ENCODE measurements at places on chromosomes 13 and 19. TPM values are rescaled to one million over a fixed set of nuclear protein-coding genes. Genes with fewer than 3 reads are reported as not detected.

The GSX1 gene
- total RNA-seq: not detected

The CDC34 gene
- total RNA-seq: 112 TPM

The S1PR4 gene
- not detected for total RNA-seq

The PVR gene
- total RNA-seq: 30.5 TPM

The ZNF667 gene
- total RNA-seq: not detected

The IL12RB1 gene
- not detected for total RNA-seq

GRCh38 chr13:26449063-26449848, 108.2 kb upstream of the WASF3 start:
- DNase-seq: no peak

- no peak for DNase-seq
Measured at GRCh38 chr19:35120492-35120891, 4.9 kb downstream of the FXYD3 start.

DNA sequence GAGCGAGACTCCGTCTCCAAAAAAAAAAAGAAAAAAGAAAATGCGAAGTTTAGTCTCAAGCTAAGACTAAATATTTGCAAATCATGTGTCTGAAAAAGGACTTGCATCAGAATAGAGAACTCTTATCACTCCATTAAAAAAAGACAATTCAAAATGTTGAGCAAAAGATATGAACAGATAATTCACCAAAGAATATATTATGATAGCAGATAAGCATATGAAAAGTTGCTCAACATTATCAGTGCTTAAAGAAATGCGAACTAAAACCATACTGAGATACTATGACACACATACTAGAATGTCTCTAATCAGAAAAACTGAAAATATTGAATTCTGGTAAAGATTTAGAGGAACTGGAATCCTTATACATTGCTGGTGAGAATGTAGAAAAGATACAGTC, 38.7 kb upstream of the SACS start:
- no peak for DNase-seq

DNA sequence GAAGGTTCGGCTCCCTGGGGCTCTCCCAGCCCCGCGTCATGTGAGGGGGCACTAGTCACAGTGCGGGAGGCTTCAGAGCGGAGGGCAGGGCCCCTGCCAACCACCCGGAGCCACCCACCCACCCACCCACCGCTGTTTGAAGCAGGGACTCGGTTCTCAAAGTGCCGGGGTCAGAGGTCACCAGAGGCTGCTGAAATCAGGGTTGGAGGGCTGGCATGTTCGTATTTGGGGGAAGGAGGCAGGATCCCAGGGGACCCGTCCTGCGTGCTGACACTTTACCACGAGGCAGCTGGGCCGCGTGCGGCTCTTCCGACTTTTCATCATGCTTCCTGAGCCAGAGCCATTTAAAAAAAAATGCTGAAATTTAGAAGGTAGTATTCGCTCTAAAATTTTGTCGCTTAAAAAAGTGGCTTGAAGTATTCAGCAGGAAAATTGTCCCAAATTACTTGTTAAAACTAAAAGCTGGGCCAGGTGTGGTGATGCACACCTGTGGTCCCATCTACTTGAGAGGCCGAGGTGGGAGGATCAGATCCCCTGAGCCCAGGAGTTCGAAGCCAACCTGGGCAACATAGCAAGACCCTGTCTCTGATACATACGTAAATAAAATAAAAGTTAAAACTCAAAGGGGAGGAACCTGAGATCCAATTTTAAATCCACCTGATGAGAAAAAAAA, 21.2 kb downstream of the ATP11A start:
- DNase-seq: no peak

- DNase-seq: no peak
Measured at GRCh38 chr13:71149498-71150363, 717.3 kb downstream of the DACH1 start.

DNA sequence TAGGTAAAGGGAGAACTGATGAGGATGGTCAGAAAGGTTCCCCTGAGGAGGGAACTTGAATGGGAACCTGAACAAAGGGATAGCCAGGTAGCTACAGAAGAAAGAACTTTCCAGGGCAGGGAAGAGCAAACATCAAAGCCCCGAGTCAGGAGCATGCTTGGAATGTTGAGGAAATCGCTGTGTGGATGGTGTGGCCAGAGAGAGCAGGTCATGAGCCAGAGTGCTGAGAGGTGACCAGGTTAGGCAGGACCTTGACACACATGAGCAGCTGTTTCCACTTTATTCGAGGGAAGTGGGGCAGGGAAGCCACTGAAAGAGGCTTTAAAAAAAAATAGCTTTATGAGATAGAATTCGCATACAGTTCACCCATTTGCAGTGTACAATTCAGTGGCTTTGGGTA, 4.4 kb downstream of the RAB8A start:
- DNase-seq: no peak

- DNase-seq: no peak
Measured at GRCh38 chr19:13938301-13939064, at the start of gene PODNL1. Gene PODNL1, minus strand, starts transcription at chr19:13938417. Its CDS starts 236 bp downstream, at chr19:13938181.

- DNase-seq: no peak
Measured at GRCh38 chr13:20582026-20582425, 15.1 kb downstream of the IFT88 start.

DNA sequence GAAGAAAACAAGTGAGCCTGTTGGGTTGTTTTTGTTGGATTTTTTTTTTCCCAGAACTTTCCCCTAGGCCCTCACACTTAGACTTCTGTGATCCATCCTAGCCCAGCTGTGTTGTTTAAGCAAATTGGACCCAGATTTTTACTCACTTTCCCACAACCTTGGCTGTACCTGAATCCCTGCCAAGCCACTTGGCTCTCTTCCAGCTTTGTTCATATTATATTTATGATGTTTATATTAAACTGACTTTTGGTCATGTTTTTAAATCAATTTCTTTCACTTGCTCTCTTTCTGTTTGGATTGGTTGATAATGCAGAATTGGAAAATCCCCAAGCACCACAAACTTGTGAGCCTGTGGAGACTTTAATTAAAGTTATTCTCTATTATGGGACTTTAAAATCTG, 16.6 kb downstream of the OLFM4 start:
- no peak for DNase-seq

DNA sequence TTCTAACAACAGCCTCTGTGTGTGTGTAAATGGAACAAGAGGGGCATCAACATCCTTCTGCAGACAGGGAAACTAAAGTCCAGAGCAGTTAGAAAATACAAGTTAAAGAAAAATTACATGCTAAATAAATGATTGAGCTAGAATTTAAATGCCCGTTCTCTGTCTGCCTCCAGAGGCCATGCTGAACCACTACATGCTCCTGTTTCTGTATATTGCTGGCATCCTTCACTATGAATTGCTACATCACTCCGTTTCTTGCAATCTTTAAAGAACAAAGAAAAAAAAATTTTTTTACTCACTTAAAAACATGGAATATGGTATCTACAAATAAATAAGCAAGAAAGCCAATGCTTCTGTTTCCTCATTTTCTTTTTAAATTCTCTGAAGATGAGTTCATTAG, 47.9 kb downstream of the DCT start:
- no peak for DNase-seq

GRCh38 chr19:46732966-46733689, 12.7 kb upstream of the FKRP start:
- DNase-seq: no peak

- DNase-seq: no peak
Measured at GRCh38 chr19:34506026-34506370, 24.4 kb downstream of the WTIP start.
